GOT3 (cell line): ENCODE measurements at places on chromosomes 13 and 19.
A peak's percentile ranks its signal among the peaks of the same experiment; 100 is the strongest.

- DNase-seq: no peak
Observed at GRCh38 chr13:77545626-77546412, 10.3 kb downstream of the SCEL start.

DNA sequence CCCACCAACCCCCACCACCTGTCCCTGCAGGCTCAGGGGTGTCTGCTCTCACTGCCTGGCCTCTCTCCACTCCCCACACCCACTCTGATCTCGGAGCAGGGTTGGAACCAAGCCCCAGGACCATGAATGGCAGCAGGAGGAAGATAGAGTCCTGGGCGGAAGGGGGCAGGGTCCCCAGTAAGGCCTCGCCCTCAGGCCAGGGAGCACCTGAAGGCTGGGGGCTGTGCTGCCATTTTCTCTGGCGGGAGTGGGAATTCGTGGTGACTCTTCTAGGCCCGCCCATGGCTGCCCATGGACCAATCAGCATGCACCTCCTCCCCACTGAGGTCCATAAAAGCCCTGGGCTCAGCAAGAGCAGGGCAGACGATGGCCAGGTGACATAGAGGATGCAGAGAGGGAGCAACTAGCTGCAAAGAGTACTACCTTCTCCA, 25.0 kb downstream of the KBTBD6 start:
- DNase-seq: no peak

DNA sequence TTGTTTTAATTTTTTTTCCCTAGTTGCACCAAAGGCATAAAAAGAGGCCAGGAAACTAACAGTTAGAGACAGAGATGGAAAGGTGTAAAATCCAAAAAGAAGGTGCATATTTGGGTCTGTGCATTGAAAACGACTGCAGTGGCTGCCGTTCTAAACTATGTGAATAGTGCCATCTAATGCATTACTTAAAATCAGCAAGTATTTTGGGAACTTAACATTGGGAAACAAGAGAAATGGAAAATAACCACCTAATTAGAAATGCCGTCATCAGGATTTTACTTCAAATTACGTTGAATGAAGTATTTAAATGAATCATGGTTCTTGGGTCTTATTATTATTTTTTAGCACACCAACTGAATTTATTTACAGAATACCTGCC, 189.5 kb upstream of the MIR17HG start:
- no peak for DNase-seq

- peak; percentile 65 for DNase-seq
Observed at GRCh38 chr19:57302020-57302465, 18.2 kb upstream of the ZNF543 start.

DNA sequence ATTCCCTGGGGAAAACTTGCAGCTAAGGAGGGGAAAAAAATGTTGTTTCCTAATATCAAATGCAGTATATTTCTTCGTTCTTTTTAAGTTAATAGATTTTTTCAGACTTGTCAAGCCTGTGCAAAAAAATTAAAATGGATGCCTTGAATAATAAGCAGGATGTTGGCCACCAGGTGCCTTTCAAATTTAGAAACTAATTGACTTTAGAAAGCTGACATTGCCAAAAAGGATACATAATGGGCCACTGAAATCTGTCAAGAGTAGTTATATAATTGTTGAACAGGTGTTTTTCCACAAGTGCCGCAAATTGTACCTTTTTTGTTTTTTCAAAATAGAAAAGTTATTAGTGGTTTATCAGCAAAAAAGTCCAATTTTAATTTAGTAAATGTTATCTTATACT, 33.6 kb downstream of the TNFSF11 start:
- DNase-seq: no peak

DNA sequence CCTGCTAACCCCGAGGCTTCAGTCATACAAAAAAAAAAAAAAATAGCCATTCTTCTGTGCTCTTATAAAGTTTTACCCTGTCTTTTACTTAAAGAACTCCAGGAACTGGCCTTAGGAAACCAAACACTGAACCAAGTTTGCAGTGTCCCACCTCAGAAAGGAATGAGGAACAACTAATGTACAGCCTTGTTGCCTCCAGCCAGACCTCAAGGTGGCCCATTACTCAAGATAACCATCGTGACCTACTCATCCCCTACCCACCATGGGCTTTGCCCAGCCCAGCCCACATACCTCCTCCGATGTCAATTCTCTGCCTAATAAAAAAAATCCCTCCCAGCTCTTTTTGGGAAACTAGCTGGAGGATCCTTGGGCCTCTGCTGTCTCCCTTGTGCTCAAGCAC, 133.2 kb downstream of the STARD13 start:
- no peak for DNase-seq

DNA sequence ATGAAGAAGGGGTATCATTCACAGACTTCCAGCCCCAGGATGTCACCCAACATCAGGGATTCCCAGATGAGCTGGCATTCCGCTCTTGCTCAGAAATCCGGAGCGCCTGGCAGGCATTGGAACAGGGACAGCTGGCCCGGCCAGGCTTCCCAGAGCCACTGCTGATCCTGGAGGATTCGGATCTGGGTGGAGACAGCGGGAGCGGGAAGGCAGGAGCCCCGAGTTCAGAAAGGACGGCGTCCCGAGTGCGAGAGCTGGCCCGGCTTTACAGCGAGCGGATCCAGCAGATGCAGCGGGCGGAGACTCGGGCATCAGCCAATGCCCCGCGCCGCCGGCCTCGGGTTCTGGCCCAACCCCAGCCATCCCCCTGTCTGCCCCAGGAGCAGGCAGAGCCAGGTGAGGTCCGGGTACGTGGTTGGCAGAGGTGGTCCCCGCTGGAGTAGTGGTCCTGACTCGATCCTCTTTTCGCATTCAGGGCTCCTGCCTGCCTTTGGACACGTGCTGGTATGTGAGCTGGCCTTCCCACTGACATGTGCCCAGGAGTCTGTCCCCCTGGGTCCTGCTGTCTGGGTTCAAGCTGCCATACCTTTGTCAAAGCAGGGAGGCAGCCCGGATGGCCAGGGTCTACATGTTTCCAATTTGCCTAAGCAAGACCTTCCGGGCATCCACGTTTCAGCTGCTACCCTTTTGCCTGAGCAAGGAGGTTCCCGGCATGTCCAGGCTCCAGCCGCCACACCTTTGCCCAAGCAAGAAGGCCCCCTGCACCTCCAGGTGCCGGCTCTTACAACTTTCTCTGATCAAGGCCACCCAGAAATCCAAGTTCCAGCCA, 11.0 kb downstream of the PLEKHG2 start:
- DNase-seq: no peak

DNA sequence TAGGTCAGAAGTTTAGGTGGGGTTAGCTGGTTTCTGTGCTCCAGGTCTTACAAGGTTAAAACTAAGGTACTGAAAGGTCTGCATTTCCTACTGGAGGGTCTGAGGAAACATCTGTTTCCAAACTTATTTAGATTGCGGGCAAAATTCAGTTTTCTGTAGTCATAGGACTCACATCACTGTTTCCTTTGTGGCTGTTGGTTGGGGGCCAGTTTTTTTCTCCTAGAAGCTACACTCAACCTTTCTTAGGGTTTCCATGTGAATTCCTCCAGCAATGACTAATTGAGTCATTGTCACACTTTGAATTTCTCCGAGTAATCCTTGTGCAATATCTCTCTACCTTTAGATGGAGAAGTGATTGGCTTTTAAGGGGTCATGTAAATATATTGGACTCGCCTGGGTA, 773.4 kb upstream of the SLITRK1 start:
- no peak for DNase-seq

- DNase-seq: no peak
Observed at GRCh38 chr13:108003626-108004025, 211.7 kb downstream of the LIG4 start.

DNA sequence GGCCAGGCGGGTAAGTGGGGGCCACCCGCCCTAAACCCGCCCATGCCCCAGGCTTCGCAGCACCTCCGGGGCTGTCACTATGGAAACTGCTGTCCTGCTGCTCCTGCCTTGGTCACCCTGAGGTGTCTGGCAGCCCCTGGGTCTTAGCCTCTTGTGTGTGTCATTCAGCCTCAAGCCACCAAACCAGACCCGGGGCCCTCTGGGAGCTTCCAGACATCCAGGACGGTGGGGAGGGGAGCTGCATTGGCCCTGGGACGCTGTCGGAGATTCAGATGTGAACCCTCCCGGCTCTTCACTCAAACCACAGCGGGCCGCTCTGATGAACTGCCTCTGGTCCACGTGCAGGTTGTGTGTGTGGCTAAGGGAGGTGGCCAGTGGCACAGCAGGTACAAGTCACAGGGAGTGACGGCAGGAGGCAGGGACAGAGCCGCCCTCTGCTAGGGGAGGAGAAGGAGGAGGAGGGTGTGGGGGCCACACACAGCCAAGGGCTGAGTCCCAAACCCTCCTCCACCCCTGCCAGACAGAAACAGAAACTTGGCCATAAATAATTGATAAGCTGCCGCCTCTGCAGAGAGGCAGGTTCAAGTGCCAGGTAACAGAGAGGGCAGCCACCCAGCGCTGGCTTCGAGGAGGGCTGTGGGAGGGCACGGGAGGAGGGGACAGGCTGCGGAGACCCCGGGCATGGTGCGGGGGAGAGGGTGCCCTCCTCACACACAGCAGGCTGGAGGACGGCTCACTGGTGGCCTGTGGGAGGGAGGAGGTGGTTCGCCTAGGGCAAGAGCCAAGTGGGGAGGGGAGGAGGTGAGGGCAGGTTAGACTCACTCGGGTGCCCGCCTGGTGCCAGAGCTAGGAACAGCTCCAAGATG, 8.0 kb downstream of the NANOS3 start:
- DNase-seq: no peak

DNA sequence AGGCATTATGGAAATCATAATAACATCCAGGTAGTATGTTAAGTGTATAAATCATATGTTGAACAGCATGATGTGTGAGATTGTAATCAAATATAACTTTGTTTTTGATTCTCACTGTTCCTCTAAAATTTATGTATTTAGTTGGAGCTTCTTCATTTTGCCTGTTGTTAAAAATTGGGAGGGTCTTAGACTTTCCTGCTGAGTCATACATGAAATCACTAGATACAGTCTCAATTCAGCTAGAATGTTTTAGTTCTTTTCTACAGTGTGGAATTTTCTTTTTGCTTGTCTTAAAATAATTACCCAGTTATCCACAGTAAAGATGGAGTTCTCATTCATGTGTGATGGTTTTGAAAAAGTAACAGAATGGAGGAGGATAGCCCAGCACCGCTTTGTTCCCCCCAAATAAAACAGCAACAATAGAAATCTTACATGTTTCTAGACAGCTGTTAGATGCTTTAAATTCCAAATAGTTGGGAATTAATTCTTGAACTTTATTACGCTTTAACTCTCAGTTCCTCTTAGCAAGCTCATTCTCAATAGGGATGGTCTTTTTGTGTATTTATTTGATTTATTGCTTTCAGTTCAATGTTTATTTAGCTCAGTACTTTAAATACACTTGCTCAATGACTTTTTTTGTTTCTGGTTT, 109.5 kb downstream of the PDS5B start:
- DNase-seq: no peak

DNA sequence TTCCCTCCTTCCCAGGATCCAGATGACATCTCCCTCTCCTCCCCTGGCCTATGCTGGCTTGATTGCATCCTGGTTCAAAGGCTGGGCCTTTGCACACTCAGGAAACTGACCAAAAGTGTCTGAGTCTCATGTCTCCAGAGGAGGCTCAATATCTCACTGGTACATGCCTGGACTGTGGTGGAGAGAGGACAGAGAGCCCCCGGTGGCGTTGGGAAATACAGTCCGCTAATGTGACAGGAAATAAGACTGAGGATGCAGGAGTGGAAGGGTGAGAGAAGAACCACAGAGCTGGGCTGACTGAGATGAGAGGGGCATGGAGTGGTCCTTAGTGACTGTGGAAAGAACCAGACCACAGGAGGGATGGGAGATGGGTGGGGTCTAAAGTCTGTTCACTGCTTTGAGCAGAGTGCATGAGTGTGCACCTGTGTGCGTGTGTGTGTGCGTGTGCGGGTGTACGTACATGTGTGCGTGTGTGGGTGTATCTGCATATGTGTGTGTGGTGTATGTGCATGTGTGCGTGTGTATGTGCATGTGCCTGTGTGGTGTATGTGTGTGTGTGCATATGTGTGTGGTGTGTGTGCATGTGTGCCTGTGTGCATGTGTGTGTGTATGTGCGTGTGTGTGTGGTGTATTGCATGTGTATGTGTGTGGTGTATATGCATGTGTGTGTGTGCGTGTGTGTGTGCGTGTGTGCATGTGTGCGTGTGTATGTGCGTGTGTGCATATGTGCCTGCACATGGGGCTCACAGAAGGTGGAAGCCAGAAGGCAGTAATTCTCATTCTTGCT, 1.9 kb downstream of the SIGLEC5 start:
- DNase-seq: no peak

DNA sequence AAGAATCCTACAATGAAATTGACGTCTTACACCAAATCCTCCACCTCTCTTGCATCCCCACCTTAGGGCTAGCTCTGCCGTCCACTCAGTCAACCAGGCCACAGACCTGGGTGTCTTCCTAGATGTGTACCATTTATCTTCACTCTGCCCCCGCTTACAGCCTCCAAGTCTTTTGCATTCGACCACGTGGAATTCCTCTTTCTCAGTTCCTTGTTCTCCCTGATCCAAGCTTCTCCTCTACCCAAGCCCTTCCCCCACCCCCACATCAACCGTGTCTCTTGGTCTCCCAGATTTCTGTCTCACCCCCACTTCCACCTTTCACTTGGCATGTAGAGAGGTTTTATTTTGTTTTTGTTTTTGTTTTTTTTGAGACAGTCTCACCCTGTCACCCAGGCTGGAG, 1.2 kb upstream of the DMWD start:
- DNase-seq: no peak

GRCh38 chr13:43515531-43515930, 271.2 kb downstream of the ENOX1 start:
- no peak for DNase-seq

DNA sequence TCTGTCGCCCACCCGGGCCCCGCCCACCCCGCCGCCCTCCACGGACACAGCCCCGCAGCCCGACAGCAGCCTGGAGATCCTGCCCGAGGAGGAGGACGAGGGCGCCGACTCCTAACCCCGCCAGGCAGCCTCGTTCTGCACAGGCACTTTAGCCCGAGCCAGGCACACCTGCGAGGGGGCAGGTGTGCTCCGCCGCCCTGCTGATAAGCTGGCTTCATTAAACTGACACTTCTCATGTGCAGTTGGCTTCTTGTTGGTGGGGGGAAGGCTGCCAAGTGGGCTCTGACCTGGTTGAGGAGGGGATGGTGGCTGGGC, 8.2 kb downstream of the IL4I1 start:
- DNase-seq: no peak

DNA sequence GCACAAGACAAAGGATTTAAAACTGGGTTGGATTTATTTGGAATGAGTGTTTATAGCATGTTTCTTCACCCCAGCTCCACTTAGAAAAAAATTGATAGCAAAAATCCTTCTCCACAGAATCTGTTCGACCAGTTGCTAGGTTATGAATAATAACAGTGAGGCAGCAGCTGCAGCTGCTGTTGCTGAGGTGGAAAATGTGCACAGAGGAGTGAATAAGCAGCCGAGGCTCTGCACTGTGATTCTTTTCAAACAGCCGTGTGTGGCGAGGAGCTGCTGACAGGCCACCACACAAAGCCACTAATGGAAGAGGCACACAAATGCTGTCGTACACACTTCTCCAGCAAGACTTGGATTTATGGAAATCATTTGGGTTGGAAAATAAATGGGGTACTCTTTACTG, 6.4 kb upstream of the RASL11A start:
- DNase-seq: no peak
